LHCN-M2 (cell line): ENCODE measurements at places on chromosomes 5 and 9.
A peak's percentile ranks its signal among the peaks of the same experiment; 100 is the strongest.

- DNase-seq, result no peak
Measured at GRCh38 chr9:3658964-3659363, 133.2 kb upstream of the RFX3 start.

DNA sequence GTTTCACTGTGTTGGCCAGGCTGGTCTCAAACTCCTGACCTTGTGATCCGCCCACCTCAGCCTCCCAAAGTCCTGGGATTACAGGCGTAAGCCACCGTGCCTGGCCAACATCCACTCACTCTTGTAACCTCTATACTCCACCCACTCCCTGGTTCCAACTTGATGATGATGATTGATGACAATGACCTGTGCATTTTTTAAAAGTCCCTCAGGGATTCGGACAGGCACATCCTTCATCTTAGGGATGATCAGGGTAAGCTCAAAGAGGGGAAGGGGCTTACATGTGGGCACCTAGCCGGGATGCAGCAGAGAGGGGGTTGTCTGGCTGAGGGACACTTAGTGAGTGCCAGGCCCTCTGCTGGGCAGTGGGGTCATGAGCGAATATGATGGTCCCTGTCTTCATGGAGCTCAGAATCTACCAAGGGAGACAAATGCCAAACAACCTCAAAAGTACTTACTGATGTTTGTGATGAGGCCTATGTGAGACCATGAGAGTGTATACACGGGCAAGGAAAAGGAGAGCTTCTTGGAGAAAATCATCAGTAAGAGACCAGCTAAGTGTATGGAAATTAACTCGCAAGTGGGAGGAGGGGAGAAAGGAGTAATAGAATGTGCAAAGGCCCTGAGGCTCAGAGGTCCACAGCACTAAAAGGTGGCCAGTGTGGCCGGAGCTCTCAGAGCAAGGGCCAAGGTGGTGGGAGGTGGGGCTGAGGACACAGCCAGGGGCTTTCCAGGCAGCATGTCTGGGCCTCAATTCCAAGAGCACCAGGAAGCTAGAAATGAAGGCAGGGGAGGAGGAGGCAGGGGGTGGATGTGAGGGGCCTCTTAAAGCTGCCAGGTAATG is 27.4 kb downstream of the LHX2 start:
- DNase-seq, result no peak

- peak; percentile 97 for DNase-seq
Measured at GRCh38 chr9:126471084-126471624, 142.6 kb upstream of the LMX1B start.

GRCh38 chr5:139459451-139459934 is 3.0 kb downstream of the ECSCR start:
- no peak for DNase-seq

GRCh38 chr5:52342361-52342760 is 445.4 kb upstream of the ITGA1 start:
- DNase-seq, result no peak

DNA sequence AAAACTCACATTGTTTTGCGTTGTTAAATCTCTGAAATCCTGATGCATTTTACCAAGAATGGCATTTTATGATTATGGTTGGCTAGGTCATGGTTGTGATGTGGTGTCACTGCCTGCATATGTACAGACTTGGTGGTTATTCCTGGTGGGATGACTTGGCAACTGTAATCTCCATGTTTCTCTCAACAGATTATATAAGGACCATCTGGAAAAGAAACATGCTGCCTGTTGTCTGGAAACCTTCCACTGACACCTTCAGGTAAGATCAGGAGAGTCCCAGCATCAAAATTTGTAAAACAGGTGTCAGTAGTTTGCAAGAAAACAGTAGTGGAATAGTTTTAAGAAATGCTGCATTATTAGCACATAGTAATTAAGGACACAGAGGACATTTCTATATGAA is 3.0 kb upstream of the ACER2 start:
- no peak for DNase-seq

- no peak for DNase-seq
Measured at GRCh38 chr5:61701877-61702602, 370.0 kb downstream of the ZSWIM6 start.

- DNase-seq, result no peak
Measured at GRCh38 chr9:91074866-91075265, 273.2 kb downstream of the SYK start.

DNA sequence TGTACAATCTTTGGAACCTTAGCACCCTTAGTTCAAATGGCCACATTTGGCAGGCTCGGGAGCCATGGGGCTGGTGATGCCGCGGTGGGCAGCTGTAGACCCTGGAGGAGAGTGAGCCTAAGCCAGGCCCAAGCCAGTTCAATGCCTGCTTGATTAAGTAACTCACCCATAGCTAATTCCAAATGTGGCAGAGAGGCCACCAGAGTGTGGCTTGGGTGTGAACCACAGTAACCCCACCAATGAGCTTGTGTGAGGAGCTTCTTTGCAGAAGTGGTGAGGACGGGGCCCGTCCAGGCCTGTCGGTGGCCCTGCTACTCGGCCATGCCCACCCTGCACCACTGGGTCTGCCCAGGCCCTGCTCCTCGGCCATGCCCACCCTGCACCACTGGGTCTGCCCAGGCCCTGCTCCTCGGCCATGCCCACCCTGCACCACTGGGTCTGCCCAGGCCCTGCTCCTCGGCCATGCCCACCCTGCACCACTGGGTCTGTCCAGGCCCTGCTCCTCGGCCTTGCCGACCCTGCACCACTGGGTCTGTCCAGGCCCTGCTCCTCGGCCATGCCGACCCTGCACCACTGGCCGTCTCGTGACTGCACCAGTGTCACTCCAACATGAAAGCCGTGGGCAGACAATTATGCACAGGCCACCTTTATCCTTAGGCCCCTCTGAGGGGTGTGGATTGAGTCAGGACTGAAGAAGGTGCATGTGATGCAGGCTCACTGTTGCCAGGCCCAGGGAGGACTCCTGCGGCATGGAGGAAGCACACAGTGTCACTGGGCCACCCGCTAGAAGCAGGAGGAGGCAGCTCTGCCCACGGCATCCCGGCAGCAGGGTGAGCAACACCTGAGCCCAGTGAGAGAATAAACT is 75.4 kb downstream of the MRPL36 start:
- DNase-seq, result no peak

- DNase-seq, result no peak
Measured at GRCh38 chr5:28046596-28046995, 1008.2 kb upstream of the CDH9 start.

DNA sequence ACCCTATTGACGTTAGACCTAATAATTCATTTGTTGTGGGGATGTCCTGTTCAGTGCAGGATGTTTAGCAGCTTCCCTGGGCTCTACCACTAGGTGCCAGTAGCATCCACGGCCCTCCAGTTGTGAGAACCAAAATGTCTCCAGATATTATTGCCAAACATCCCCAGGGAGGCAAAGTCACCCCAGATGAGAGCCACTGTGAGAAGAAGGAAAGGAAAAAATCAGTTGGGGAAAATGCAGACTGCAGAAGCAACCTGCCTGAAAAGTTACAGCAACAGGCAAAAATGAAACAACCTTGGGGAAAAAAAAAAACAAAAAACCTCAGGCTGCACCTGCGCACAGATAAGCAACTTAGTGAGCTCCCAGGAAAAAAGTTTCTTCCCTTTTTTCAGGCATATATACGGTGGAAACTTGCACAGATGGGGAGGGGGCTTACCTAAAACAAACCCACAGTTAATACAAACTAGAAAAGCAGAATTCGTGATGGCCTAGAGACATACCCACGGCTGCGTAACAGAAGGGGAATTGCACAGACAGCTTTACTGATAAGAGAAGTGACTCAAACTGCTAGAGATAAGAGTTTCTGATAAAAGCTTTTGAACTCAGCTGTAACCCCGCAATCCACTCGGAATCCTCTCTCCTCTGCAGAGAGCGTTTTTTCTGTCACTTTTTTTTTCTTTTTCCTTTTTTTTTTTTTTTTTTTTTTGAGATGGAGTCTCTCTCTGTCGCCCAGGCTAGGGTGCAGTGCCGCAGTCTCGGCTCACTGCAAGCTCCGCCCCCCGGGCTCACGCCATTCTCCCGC is 29.8 kb upstream of the FBP1 start:
- DNase-seq, result peak; percentile 81

DNA sequence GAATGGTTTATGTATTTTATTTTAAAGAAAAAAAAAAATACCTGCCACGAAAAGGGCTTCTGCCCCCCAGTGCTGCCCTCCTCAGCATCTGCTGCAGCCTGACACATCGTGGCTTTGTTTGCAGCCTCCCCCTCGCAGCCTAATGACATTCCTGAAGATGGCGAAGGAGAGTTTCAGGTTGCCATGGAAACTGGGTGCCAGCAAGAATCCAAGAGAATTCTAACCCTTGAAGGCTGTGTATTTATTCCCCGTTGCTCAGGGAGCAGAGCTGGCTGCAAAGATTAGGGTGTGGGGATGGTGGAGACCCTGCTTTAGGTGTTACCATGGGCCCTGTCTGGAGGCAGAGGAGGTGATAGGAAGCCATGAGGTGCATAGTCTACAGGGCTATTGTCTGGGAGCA is 126.6 kb downstream of the NSG2 start:
- no peak for DNase-seq

- peak; percentile 13 for DNase-seq
Measured at GRCh38 chr9:123784518-123784917, 145.4 kb downstream of the DENND1A start.

- DNase-seq, result peak; percentile 92
Measured at GRCh38 chr5:91384671-91385430, 1.7 kb upstream of the ARRDC3 start.

- no peak for DNase-seq
Measured at GRCh38 chr9:121551985-121552753, 52.5 kb upstream of the GGTA1 start.

GRCh38 chr5:13941468-13941867 is 3.0 kb downstream of the DNAH5 start:
- no peak for DNase-seq

DNA sequence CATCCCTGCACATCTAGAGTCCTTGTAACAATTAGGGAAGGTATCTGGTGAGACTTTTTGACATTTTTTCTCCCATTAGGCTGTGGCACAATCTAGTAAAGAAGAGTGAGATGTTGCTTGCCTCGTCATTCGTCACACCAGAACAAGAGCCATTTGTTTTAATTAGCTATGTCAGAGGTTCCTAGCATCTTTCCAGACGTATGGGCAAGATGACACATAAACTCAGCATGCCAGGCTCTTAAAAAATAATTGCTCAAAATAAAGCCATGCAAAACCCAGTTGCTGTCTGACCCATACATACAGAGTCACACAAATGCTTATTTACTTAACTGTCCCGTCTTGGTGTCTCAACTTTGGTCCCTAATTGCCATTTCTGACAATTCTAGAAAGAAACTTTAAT is 125.9 kb downstream of the TRPM3 start:
- no peak for DNase-seq
